Endothelial cell (in vitro differentiated cells): ENCODE measurements at places on chromosomes 6 and 20. TPM values are rescaled to one million over a fixed set of nuclear protein-coding genes. Genes with fewer than 3 reads are reported as not detected.

GRCh38 chr6:87664921-87665485 is 37.0 kb downstream of the AKIRIN2 start:
- DNase-seq, result no peak
- peaks cover 3% of the 10 kb centered on the region for H3K36me3 ChIP-seq
- no peak overlapping the region for H3K4me3 ChIP-seq
- no peaks in the 10 kb centered on the region for H3K27me3 ChIP-seq
- no peak overlapping the region for H3K27ac ChIP-seq

GRCh38 chr20:51710361-51710894 is 57.8 kb downstream of the ATP9A start:
- peaks cover 4% of the 10 kb centered on the region for H3K36me3 ChIP-seq

OXT gene
- total RNA-seq, result not detected

OR2J1 gene
- not detected for total RNA-seq

- DNase-seq, result no peak
- H3K4me1 ChIP-seq, result peaks cover 6% of the 10 kb centered on the region
- H3K27ac ChIP-seq, result no peak overlapping the region
- peaks cover 3% of the 10 kb centered on the region for H3K27me3 ChIP-seq
- no peak overlapping the region for H3K4me3 ChIP-seq
These were observed 54.6 kb downstream of the GMDS start for GRCh38 chr6:2190661-2191389.

DNA sequence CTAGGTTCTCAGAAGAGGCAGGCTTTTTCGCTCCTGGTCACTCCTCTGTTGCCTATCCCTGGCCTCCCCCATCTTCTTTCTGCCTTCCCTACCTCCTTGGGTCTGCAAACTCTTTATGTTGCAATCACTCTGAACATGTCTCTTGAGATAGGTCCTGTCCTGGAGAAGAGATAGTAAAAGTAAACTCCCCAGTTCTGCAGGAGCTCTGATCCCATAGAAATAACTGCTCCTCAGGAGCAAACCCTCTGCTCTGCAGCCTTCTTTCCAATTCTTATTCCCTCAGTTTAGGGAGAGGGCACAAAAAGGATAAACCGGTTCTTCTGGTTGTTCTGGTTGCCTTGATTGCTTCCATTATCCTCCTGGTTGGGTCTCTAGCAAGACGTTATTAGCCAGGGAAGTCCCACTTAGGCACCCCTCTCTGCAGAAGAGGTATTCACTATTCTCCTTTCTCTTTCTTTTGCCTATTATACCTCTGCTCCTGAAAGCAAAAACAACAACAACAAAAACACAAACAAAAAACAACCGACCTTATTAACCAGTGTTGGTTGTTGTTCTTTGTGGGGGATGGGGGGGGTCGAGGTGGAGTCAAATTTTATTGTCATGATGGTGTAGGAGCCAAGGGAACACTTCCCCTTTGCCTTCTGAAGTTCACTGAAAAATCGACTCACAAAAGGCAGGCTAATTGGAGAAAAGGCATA is 973 bp downstream of the TRIM38 start:
- peaks cover 24% of the 10 kb centered on the region for H3K4me1 ChIP-seq
- H3K4me3 ChIP-seq, result peak overlapping the region; percentile 87
- H3K27me3 ChIP-seq, result peaks cover 8% of the 10 kb centered on the region
- no peak for DNase-seq

MLIP gene
- not detected for total RNA-seq

DNA sequence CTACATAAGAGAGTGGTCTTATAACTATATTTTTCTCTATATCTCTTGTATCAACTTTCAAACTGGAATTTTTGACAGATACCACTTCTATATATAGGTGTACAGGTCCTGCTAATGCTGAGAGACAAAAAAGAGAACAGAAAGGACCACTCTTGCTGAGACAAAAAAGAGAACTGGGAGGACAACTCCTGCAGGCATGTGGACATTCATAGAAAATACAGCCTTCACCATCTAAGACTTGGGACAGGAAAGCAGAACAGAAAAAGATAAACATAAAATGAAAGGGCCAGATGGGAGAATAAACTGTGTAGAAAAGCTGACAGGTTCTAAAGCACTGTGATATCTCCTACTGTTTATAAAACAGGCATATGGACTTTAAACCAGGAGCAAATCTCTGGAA is 541.0 kb upstream of the ADGRB3 start:
- H3K4me1 ChIP-seq, result no peaks in the 10 kb centered on the region
- no peak overlapping the region for H3K27ac ChIP-seq
- no peak overlapping the region for H3K4me3 ChIP-seq
- no peaks in the 10 kb centered on the region for H3K36me3 ChIP-seq
- no peak for DNase-seq

DNA sequence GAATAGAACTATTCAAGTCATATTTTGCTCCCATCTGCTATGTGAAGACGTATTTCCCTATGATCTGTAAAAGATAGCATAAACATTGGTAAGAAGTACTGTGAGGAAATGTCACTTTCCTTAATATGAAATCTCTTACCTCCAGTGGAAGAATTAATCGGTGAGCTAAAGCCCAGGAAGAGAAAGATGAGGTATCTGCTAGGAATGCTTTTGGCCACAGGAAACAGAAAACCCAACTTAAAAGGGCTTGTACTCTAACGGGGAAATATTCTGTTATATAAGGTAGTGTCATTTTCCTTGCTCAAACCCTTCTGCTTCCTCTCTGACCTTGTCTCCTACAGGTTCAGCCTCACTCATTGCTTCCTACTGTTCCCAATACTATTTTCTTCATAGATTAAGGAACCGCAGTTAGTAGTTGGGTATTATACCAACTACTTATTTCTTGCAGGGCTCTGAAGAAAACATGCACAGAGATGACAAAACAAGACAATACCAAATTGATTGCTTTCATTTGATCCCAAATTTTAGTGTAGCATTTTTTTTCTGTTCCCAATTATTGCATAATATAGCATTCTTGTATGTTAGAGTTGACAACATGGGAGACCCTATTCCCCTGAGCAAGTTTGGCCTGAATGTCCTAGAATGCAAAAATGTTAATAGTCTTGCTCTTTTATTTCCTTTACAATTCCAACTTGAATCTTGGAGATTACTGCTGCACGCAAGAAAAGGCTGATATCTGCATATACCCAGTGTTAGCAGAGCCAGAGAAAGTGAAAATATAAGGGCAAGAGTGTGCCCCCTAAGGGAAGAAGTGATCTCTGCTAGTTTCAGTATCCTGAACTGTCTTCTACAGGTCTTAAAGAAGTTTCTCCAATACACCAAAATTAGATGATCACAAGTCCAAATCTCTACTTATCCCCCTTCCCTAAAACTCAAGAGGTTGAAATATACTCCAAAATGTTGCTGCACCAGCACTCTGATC is 65.3 kb downstream of the AFG1L start:
- no peak overlapping the region for H3K27ac ChIP-seq
- no peak overlapping the region for H3K4me3 ChIP-seq
- H3K36me3 ChIP-seq, result no peaks in the 10 kb centered on the region
- peaks cover 10% of the 10 kb centered on the region for H3K4me1 ChIP-seq

GRCh38 chr6:164195278-164195941 is 780.9 kb downstream of the QKI start:
- no peaks in the 10 kb centered on the region for H3K4me1 ChIP-seq
- H3K4me3 ChIP-seq, result no peak overlapping the region
- no peak overlapping the region for H3K27ac ChIP-seq
- no peaks in the 10 kb centered on the region for H3K36me3 ChIP-seq
- no peak for DNase-seq
- H3K27me3 ChIP-seq, result no peaks in the 10 kb centered on the region

- no peaks in the 10 kb centered on the region for H3K27me3 ChIP-seq
- DNase-seq, result no peak
- H3K4me3 ChIP-seq, result no peak overlapping the region
- H3K36me3 ChIP-seq, result no peaks in the 10 kb centered on the region
- H3K4me1 ChIP-seq, result peaks cover 7% of the 10 kb centered on the region
These were observed 32.7 kb downstream of the CD109 start for GRCh38 chr6:73728548-73729205.

- peaks cover 22% of the 10 kb centered on the region for H3K4me1 ChIP-seq
- peaks cover 12% of the 10 kb centered on the region for H3K27me3 ChIP-seq
- no peak for DNase-seq
- H3K4me3 ChIP-seq, result no peak overlapping the region
- H3K36me3 ChIP-seq, result no peaks in the 10 kb centered on the region
These were observed 31.0 kb downstream of the DLGAP4 start for GRCh38 chr20:36336954-36337704.

BMP2 gene
- total RNA-seq, result 1.1 TPM

DNA sequence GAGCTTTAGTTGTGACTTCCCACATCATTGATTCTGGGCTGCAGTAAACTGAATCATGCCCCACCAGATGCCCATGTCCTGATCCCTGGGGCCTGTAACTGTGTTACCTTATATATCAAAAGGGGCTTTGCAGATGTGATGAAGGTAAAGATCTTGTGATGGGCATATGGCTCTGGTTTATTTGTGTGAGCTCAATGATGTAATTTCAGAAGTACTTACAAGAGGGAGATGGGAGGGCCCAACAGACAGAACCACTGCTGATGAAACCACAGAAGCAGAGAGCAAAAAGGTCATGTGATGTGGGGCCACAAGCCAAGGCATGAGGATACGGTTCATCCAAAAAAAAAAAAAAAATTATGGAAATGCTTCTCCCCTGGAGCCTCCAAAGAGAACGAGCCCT is 118.7 kb downstream of the TOX2 start:
- peaks cover 2% of the 10 kb centered on the region for H3K4me1 ChIP-seq
- DNase-seq, result no peak
- no peaks in the 10 kb centered on the region for H3K36me3 ChIP-seq
- peaks cover 22% of the 10 kb centered on the region for H3K27me3 ChIP-seq
- no peak overlapping the region for H3K27ac ChIP-seq
- no peak overlapping the region for H3K4me3 ChIP-seq

BTNL2 gene
- total RNA-seq, result not detected

GRCh38 chr6:24274441-24275083 is 83.3 kb downstream of the DCDC2 start:
- no peak overlapping the region for H3K4me3 ChIP-seq
- H3K27ac ChIP-seq, result no peak overlapping the region
- no peaks in the 10 kb centered on the region for H3K4me1 ChIP-seq
- no peak for DNase-seq
- H3K36me3 ChIP-seq, result no peaks in the 10 kb centered on the region

DNA sequence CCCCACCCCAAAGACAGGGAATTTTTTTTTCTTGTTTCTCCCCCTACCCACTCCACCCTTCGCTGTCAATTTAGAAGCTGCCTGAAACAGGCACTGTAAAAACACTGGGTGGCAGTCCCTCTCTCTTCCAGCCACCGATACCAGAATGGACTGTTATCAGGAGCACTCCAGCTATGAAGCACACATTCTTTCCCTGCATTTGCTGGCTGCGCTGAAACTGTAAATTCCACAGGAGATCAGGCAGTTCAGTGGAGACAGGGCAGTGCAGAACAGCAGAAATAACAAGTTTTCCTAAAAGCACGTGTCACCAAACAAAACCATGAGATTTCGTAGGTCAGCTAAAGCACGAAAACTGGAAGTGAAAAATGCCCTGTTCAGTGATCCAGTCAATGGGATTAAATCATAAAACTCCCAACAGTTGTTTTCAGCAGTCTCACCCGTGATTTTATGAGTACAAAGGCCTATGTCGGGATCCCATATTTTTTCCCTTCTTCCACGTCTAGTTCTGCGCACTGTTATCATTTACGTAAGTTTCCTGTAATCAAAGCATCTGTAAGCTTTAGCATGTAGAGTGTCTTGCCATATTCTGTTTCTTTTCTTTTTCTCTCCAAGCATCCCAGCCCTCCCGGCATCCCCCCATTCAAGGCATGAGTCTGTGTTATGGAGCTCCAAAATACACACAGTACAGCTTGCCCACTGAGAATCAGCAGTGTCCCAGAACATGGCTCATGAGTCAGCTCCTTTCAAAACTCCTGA is 359.9 kb upstream of the EPHA7 start:
- DNase-seq, result peak; percentile 10
- H3K36me3 ChIP-seq, result no peaks in the 10 kb centered on the region
- H3K27ac ChIP-seq, result no peak overlapping the region
- H3K4me1 ChIP-seq, result no peaks in the 10 kb centered on the region
- H3K4me3 ChIP-seq, result no peak overlapping the region
- no peaks in the 10 kb centered on the region for H3K27me3 ChIP-seq

DNA sequence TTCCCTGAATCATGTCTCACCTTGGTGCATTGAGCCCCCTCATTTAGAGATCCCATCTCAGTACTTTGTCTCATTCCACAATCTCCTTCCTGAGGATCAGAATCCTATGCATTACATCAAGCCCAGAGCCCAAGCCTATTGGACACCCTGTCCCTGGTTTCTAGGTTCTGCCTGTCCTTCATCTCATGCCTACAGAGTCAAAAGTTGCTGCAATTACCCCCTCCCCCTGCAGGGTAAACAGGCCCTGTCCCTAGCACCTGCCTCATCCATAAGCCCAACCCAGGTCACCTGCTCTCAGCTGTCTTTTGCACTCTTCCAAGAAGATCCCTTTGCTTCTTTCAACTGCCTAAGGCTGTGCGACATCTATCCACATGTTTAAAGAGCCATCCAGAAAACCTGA is 93.9 kb downstream of the SPTLC3 start:
- H3K4me1 ChIP-seq, result peaks cover 10% of the 10 kb centered on the region
- H3K4me3 ChIP-seq, result no peak overlapping the region
- no peaks in the 10 kb centered on the region for H3K36me3 ChIP-seq
- DNase-seq, result no peak
- peaks cover 3% of the 10 kb centered on the region for H3K27me3 ChIP-seq
- no peak overlapping the region for H3K27ac ChIP-seq

DNA sequence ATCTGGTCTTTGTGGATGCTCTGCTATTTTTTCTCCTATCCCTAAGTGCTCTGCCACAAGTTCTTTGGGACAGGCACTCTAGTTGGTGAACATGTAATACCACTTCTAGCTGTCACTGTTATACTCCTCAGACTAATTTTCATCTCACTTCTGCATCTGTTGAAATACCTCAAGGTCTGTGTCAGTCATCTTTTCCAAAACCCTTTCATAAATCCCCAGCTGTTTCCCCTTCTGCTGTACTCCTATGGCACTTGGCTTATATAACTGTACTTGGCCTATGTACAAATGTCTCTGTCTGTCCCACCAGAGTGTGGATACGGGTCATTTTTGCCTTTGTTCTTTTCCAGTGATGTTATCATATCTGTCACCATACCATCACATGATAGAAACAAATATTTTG is 124.2 kb downstream of the FHL5 start:
- peaks cover 4% of the 10 kb centered on the region for H3K27me3 ChIP-seq
- DNase-seq, result no peak
- no peak overlapping the region for H3K4me3 ChIP-seq
- H3K27ac ChIP-seq, result no peak overlapping the region
- peaks cover 5% of the 10 kb centered on the region for H3K36me3 ChIP-seq

- no peak overlapping the region for H3K27ac ChIP-seq
- no peak overlapping the region for H3K4me3 ChIP-seq
- H3K27me3 ChIP-seq, result no peaks in the 10 kb centered on the region
- peaks cover 22% of the 10 kb centered on the region for H3K4me1 ChIP-seq
- DNase-seq, result no peak
These were observed 15.6 kb downstream of the VGLL2 start for GRCh38 chr6:117280922-117281321.

FGD2 gene
- 0.10 TPM for total RNA-seq

- peaks cover 75% of the 10 kb centered on the region for H3K4me1 ChIP-seq
- peak overlapping the region; percentile 92 for H3K27ac ChIP-seq
- H3K36me3 ChIP-seq, result peaks cover 32% of the 10 kb centered on the region
- peaks cover 18% of the 10 kb centered on the region for H3K27me3 ChIP-seq
- H3K4me3 ChIP-seq, result peak overlapping the region; percentile 89
These were observed 108.2 kb downstream of the NOL4L start for GRCh38 chr20:32476684-32477593.

SEMG1 gene
- not detected for total RNA-seq
